ENCODE measurements at places on chromosomes 4 and X.

- no peak for DNase-seq
Measured at GRCh38 chr4:159497936-159498335, 395.1 kb downstream of the RAPGEF2 start.

GRCh38 chr4:71130827-71131603 is 137.6 kb downstream of the DCK start:
- no peak for DNase-seq

DNA sequence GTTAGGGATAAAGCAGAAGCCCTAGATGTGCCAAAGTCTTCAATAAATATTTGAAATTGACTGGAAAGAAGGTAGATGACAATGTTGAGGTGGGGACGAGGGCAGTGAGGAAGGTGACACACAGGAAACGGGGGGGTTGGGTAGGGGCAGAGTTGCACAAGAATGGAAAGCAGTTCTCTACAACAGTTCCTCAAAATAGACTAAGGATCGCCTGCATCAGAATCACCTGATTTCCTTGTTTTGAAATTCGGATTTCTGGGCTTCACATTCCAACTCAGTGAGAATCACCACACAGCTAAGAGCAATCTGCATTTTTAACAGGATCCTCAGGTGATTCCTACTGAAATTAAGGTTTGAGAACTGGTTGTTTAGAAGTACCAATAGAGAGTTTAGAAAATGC is 70.6 kb downstream of the ARFIP1 start:
- no peak for DNase-seq

GRCh38 chrX:66994729-66995128 is 355.9 kb upstream of the EDA2R start:
- DNase-seq: no peak

DNA sequence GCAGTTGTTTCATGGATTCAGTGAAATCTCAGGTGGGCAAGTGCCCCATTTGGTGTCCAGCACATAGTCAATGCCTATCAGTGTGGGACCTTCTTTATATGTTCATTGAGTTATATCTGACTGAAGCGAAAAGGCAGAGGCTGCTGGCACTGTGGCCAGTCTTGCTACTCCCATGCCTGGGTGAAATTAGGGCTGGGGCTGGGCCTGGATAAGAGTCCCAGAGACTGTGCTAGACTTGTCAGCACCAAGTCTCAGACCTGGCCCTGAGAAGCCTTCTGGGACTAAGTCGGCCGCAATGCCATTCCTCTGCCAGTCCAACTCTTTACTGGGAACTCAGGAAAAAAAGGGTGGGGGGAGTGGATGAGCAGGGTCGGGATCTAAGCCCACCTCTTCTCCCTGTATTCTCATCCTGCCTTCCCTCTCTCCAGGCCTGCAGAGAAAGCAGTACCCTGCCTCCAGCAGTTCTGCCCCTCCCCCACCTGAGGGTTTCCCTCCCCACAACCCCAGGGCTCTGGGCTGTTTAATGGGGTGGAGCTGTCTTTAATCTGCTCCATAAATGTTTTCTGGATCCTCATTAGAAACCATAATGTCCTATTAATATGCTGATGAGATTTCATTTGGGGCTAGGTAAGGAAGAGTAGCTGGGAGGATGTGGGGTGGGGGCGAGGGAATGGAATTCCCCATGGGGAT is 153.5 kb upstream of the PJA1 start:
- DNase-seq: no peak

DNA sequence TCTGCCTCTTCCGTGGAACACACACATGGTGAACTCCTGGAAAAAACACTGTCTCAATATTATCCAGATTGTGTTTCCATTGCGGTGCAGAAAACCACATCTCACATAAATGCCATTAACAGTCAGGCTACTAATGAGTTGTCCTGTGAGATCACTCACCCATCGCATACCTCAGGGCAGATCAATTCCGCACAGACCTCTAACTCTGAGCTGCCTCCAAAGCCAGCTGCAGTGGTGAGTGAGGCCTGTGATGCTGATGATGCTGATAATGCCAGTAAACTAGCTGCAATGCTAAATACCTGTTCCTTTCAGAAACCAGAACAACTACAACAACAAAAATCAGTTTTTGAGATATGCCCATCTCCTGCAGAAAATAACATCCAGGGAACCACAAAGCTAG is 87.9 kb downstream of the TET2 start:
- DNase-seq: no peak

DNA sequence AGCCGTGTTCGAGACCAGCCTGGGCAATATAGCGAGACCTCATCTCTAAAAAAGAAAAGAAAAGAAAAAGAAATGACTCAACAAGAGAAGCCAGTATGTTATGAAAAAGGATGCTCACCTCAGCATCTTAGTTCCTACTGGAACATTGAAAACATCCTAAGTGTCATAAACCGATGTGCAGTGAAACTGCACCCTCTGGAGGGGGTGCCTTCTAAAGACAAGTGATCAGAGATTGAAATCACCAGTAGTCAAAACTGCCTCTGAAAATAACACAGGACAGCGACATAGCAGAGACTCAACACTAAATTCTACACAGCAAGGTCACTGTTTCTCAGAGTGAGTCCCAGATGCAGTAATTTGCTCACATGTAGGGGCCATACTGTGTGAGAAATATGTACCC is 28.0 kb upstream of the ATP6AP2 start:
- DNase-seq: no peak

- DNase-seq: no peak
Measured at GRCh38 chr4:155307731-155308277, 69.0 kb downstream of the MAP9 start.

DNA sequence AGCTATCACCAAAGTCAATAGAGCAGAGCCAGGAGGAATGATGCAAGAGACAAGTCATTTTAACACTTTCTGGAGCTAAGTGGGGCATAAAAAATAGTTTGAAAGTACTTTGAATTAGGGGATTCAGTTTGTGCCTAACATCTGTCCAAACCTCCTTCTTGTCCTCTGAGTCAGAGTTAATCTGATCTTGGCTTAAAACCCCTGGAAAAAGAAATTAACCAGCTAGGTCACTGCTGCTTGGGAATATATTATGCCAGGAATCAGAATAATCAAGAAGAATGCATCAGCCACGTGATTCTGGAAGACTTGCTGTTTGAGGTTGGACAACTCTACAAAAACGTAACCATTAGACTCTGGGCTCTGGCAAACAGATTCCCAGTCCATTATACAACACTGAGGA is 45.3 kb upstream of the EDA2R start:
- DNase-seq: no peak

- DNase-seq: no peak
Measured at GRCh38 chr4:104870495-104871233, 276.0 kb upstream of the TET2 start.

- no peak for DNase-seq
Measured at GRCh38 chr4:67250131-67250896, 295.0 kb downstream of the CENPC start.

DNA sequence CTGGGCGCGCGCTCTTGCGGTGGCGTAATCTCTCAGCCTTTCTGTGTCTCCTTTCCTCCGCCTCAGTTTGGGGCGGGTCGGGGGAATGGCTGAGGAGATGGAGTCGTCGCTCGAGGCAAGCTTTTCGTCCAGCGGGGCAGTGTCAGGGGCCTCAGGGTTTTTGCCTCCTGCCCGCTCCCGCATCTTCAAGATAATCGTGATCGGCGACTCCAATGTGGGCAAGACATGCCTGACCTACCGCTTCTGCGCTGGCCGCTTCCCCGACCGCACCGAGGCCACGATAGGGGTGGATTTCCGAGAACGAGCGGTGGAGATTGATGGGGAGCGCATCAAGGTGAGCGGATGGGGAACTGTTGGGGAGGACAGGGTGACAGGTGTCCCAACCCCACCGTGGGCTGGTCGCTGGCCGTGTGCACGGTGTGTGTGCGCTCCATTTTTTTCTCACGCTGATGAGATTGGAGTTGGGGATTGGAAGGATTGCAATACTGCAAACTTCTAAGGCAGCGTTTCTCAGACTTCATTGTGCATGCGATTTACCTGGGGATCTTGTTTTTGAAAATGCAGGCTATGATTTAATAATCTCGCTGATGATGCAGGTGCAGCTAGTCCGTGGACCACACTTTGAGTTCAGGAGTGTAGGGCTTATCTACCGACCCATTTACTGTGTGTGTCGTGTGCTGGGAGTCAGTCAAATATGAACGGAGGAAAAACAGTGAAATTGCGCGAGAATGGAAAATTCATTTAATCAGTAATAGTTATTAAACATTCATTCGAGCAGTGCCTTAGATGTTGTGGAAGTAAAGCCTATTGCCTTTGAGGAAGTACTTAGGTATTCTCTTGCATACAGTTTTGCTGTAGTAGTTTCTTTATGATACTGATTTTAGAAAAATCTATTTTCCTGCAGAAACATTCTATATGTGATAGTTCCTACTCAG is at the start of gene RAB33B:
Gene RAB33B (plus strand): TSS at position 11 of the 935 bp plus-strand sequence. CDS start 75 bp downstream, at position 86.
- no peak for DNase-seq

- no peak for DNase-seq
Measured at GRCh38 chrX:55638933-55639332, 15.7 kb downstream of the FOXR2 start.

GRCh38 chr4:40621229-40621591 is 8.5 kb downstream of the RBM47 start:
- no peak for DNase-seq

- DNase-seq: no peak
Measured at GRCh38 chrX:11952176-11952720, 186.0 kb upstream of the FRMPD4 start.

GRCh38 chr4:141810712-141811375 is 174.5 kb downstream of the IL15 start:
- no peak for DNase-seq

DNA sequence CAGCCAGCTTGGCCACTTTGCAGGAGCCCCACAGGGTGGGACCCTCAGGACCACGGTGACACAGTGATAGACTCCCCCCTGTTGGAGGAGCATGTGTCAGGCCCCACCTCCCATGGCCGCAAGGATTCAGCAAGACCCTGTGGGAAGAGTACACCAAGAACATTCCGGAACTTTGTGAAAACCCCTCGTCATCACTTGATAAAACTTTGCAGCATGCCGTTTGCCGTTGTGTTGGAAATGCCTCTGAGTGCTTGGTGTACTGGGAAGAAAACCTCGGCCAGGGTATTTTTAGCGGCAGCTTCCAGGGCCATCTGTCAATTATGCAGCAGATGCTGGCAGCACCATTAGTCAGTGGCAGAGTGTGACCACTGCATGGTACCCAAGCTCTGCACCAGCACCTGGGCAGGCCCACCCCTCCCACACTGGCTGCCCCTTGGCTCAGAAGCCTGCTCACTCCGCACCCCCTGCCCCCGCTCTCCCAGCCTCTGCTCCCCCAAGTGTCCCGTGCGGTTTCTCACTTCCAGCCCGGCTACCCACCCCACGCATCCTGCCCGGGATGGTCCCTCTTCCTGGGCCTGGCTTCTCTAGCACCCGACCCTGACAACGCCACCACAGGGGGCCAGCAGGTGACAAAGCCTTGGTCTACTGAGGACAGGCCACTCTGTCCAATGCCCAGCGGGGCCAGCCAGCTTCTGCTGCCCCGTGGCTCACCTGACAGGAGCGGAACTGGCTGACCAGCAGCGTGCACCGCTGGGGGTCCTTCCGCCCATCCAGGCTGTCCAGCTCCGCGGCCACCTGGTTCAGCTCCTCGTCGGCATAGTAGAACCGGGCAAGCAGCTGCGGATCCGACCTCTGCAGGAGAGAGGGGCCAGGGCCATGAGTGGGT is 65.0 kb downstream of the ZFYVE28 start:
- no peak for DNase-seq

- no peak for DNase-seq
Measured at GRCh38 chrX:44906542-44906941, 33.6 kb downstream of the KDM6A start.

DNA sequence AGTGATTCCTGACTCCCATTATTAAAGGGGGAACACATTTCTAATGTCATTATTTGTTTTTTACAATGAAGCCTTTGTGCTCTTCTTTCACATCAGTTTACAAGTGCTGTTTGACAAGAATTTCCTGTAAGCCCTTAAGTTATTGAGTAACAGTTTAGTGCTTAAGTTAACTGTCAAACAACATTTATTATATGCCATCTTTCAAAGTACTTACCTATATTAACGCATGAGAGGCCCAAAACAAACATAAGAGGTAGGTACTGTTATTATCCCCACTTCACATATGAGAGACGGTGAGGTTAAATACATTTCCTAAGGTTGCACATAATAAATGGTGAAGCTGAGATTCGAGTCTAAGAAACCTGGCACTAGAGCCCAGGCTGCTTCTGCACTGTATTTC is 56.0 kb upstream of the MAGED1 start:
- no peak for DNase-seq

GRCh38 chrX:41779941-41780340 is 56.0 kb downstream of the GPR82 start:
- DNase-seq: no peak

- DNase-seq: no peak
Measured at GRCh38 chrX:21723814-21724213, 34.1 kb downstream of the SMPX start.

DNA sequence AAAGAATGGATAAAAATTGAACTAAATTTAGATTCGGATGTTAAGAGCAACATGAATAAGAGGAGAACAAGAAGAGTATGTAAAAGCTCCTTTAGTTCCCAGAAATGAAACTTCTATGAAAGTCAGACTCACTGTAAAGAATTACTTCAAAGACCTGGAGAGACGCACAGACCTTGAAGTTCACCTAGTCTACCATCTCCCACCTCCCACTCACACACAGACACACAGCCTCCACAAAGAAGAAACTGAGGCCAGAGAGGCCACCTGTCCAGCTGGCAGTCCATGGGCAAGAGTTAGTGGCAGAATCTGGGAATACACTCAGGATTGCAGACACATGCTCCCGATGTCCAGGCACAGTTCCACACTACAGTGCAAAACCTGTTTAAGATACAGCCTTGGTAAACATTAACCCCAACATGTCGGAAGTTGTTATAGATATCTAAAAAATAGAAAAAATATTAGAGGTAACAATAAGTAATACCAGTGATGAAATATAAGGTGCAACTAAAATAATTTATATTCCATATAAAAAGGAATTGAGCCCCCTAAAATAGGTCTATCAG is 288.8 kb downstream of the INPP4B start:
- no peak for DNase-seq

DNA sequence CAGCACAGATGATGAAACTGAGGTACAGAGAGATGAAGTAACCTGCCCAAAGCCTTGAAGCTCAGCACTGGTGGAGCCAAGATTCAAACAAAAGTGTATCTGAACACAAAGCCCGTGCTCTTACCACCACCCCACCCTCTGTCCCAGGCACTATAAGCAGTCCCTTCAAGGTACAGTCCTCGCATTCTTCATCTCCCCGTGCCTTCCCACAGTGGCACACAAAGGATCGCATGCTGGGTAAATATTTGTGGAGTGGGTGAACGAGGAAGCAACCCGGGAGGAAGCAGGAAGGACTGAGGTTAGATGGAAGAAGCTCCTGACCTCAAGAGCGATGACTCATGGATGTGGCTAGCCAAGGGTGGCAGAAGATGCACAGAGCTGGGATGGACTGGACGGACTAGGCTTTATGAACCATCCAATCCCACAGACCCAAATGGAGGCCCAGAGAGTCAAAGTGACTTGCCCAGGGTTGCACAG is 18.4 kb downstream of the IQSEC2 start:
- DNase-seq: no peak
